HCEC 1CT (cell line): ENCODE measurements at places on chromosomes 12 and 14.

GRCh38 chr14:74917646-74918081, 5.4 kb downstream of the RPS6KL1 start:
- DNase-seq = no peak

DNA sequence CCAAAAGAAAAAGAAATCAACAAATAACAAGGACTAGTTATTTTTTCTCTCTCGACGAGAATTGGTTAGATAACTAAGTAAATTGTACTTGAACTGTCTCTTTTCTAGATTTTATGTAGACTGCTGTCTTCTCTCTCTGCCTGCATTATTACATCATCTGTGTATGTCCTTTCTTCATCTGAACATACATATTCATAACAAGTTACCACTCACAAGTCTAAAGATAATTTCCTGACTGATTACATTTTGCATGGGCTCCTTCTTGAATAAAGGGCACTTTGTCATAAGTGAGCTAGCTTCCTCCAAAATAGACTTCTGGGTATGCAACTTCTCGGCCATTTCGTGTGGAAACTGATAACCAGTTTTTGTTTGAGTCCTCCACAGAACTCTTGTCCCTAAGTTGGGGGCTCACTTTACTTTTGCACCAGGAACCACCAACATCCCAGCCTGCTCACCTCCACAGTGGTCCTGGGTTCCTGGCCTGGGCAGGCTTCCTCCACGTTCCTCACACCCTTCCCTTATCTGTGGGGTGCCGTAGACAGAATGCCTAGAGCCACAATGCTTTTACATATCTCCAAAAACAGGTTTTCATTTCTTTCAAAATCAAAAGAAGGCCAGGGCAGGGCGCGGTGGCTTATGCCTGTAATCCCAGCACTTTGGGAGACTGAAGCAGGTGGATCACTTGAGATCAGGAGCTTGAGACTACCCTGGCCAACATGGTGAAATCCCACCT, 6.2 kb upstream of the DDX47 start:
- DNase-seq = no peak

- DNase-seq = no peak
Measured at GRCh38 chr12:116718655-116719454, 19.0 kb downstream of the SPRING1 start.

GRCh38 chr12:48358937-48359513, 8.3 kb upstream of the ZNF641 start:
- no peak for DNase-seq

- no peak for DNase-seq
Measured at GRCh38 chr14:74463697-74464096, 29.4 kb downstream of the NPC2 start.

DNA sequence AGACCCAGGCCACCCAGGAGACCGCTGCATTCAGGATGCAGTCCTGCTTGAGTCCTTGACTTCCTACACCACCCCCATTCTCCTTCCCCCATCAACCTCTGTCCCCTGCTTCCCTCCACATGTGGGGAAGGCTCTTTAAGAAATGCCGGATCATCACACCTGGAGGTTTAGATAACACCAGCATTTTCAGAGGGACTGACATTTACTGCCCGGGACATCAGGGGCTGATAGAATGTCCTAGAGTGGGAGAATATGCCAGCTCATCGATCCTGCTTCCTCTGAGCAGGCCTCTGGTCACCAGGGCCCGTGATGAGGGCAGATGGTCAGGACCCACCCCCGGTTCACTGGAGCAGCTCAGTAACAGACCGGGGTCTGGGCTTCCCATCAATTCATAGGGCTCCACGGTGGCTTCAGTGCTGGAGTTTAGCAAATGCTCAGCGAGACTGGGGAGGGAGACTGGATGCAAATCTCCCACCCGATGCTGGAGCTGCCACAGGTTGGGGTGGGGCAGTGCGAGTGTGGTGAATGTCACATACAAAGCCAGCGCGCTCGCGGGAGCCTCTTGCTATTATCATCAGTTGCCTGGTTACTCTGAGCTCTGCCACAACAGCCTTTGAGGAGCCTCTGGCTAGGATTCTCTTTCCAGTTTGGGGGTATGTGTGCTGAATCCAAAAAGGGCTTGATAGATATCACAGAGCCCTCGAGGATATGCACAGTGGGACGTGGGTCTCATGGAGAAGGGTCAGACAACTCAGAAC, 111.6 kb downstream of the RBM19 start:
- DNase-seq = no peak

- peak; percentile 74 for DNase-seq
Measured at GRCh38 chr14:68589447-68590200, 203.2 kb downstream of the ZFP36L1 start.

DNA sequence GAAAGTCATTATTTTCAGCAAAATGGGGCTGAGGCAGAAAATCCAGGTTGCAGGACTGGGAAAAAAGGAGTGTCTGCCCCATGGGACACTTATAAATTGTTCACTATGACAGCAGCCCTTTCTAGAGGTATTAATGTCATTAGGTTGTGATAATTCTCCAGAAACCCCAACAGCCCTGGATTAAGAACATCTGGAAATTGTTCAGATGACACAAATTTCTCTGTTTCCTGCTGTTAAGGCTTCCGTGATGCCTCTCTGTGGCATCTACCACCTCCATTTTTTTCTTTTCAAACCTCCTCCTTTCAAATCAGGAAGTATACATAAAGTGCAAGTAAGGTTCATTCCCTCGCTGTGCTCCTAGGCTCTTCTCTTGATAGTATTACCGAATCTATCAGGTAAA, 25.6 kb downstream of the EGLN3 start:
- no peak for DNase-seq

GRCh38 chr14:49928015-49928414, 35.1 kb downstream of the ARF6 start:
- DNase-seq = no peak

- no peak for DNase-seq
Measured at GRCh38 chr14:90453401-90453951, 56.6 kb downstream of the CALM1 start.

- no peak for DNase-seq
Measured at GRCh38 chr14:88669346-88669745, 106.5 kb downstream of the ZC3H14 start.

DNA sequence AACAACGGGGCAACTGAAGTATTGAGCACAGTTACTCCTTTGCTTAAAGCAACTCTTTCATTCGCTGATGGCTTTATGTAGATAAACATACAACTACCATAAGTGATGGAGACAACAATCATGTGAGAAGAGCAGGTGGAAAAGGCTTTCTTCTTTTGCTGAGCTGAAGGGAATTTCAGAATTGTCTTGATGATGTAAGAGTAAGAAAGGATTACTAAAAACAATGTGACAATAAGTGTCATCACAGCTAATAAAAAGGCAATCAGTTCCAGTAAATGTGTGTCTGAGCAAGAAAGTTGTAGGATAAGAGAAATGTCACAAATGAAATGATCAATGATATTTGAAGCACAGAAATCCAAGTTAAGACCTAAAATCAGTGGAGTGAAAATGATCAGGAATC, 647 bp downstream of the OR6C70 start:
- no peak for DNase-seq

- DNase-seq = no peak
Measured at GRCh38 chr14:68793734-68794129, 865 bp upstream of the ZFP36L1 start.

- peak; percentile 79 for DNase-seq
Measured at GRCh38 chr12:88185988-88186387, 43.9 kb downstream of the TMTC3 start.

GRCh38 chr14:96205978-96206360, 1.3 kb downstream of the BDKRB2 start:
- DNase-seq = no peak

DNA sequence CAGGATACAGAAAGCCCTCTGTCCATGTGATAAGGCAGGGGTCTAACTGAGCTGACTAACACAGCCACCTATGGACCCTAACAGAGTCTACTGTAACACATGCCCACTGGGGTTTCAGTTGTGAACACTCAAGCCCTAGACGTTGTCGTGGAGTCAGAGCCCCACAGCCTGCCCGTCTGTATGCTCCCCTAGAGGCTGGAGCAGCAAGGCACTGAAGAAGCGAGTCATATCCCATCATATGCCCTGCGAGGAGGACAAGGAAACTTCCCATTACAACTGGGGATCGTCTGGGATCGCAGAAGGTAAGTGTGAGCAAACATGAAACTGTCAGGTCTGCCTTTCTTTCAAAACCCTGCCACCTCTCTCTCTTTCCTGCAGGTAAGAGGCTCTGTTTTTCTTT, 138.1 kb downstream of the GPR65 start:
- DNase-seq = no peak

DNA sequence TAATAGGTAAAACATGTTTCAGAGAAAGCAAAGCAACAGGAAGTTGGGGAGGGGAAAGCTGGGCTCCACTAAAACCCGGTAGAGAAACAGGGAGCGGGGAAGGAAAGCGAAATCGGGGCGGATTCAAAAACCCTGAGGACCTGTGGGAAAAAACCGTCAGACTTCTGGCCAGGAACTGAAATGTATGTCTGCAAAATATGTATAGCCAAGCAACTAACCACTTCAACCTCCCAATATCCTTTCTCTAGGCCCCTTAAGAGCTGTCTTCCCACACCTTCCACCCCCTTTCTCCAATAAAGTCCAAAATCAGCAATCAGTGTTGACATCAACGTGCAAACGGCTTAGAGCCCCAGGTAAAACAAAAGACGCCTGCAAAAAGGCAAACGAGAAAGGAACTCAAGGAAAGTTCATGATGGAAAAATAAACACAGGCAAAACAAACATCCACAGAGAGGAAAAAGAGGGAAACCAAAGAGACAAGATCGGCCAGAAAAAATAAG, 32.8 kb downstream of the SIX1 start:
- no peak for DNase-seq

DNA sequence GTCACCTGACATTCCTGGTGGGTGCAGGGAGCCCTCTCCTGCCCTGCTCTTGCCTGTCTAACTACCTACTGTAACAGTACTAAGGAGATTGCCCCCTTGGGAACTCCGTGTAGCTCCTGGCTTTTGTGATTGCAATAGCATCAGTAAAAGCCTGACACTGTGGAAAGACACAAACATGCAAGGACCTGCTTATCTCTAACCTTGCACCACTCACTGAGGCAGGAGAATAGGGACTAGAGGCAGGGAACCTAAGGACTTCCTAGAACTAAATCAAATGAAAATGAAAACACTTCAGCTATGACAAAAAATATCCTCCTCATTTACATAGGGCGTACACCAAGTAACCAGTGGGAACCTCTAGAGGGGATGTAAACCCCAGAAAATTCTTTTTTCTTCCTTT, 28.5 kb downstream of the TUBA1A start:
- DNase-seq = no peak

DNA sequence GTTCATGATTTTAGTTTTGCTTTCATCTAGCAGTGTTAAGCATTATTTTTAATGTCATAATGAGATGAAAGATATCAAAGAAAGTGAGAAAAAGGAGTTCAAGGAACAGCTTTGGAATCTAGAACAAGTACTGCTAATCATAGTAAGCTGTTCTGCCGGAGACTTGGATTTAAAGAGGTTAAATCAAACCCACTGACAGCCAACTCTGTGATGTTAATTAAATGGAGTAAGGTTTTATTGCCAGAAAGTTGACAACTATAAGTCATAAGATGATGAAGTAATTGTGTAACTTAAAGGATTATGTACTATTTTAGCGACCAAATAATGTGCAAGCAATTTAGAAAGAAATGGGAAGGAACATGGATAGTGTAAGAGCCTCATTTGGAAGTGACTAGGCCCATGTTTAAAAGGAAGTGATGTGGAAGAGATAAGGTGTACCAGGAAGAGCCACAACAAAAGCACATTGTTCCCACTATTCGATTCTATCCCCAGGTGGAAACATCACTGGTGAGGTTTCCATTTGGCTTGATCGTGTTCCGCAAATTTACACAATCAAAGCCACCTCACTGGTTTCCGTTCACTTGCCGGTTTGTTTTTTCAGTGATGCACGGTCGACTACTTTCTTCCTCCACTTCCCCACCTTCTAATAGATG, 388.5 kb downstream of the PAWR start:
- DNase-seq = no peak

GRCh38 chr12:122668268-122668667, 34.9 kb downstream of the HCAR2 start:
- no peak for DNase-seq

DNA sequence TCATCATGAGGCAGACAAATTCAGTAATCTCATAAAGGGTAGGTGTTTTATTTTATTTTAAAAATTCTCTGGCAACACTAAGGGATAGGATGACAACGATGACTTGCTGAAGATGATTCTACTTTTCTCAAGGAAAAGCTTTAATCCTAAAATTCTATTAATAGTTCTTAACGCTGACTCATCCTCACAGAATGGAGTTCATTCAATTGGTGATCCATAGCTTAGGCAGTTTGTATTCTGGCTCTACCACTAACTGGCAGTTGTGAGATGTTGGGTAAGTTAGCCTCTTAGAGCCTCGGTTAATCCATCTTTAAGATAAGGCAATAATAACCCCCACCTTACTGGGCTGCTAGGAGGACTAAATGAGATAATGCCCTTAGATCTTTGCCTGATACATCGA, 116.3 kb downstream of the RTN1 start:
- peak; percentile 65 for DNase-seq

GRCh38 chr12:49537752-49538509, 899 bp upstream of the KCNH3 start:
- no peak for DNase-seq

- no peak for DNase-seq
Measured at GRCh38 chr14:54310151-54310850, 86.5 kb upstream of the CDKN3 start.
